Activated CD4-positive, alpha-beta T cell treated with anti-CD3 and anti-CD28 coated beads for 36 hours (primary cell): ENCODE measurements at places on chromosomes 12 and 14.

GRCh38 chr14:93960774-93961438 lies 15.5 kb downstream of the ASB2 start:
- no peak for DNase-seq

GRCh38 chr14:89920056-89920455 lies 34.5 kb downstream of the EFCAB11 start:
- no peak for DNase-seq

DNA sequence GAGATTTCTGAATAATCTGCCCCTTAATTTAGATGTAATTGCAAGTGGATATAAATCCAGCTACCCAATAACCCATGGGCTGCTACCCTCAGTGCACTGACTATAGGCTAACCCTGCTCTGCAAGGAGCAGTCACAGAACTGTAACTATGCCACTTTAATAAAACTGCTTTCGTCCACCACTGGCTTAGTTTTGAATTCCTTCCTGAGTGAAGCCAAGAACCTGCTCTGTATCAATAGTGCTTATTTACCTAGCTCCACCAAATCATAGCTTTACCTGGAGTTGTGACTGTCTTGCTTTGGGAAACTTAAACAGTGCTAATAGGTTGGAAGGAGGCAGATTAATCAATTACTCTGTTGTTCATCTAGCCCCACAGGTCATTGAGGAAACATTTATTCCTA lies 1524.4 kb upstream of the SEL1L start:
- no peak for DNase-seq

DNA sequence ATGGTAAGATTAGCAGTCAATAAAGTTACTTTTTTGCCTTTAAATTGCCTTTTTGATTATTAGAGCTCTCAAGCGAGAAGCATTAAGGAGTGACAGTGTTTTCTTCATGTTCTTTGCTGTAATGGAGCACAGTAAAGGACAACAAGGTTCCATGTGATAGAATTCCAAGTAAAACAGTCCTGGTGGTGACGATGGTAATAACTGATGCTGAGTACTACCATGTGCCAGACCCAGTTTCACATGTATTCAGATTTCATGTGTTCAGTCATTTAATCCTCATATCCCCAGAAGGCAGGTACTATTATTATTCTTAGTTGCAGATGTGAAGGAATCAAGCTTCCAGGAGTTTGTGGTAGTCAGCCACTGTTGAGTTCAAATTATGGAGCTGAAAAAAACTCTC lies 79.0 kb downstream of the FRMD6 start:
- no peak for DNase-seq

- no peak for DNase-seq
These were observed 121.2 kb upstream of the SLC35F4 start for GRCh38 chr14:57987051-57987450.

- DNase-seq, result no peak
These were observed 53.9 kb upstream of the NCOR2 start for GRCh38 chr12:124621296-124621660.

DNA sequence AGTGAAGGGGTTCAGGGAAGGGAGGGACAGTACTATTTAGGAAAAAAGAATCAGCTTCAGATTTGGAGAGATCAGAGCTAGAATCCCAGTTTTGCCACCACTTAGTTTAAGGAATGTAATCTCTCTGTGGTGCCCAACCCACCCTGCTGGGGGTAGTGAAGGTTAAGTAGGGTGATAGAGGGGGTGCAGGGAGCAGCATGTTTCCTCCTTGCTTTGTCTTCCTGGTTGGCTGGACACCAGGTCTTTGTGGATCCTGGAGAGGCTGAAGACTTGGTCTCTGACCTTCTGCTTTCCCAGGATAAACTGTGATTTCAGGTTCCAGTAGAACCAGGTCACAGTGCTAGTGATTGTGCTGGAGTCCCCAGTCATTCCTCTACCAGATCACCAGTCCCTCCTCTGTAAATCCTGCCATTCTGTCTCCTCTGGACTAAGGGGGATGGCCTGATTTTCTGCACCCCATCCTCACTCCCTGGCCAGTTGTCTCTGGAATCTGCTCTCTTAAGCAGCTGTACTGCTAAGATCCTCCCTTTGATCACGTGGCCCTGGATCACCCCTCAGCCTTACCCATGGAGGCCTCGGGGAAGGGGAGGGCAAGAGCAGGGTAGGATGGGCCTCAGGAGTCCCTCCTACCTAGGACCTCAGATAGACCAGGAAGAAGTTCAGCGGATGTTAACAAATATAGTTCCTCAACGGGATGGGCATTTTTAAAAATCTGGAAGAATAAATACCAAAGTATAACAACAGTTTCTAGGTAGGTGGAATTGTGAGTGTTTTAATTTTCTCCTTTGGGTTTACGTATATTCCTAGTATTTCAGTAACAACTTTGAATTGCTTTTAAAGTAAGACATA lies 3.1 kb downstream of the MAP3K12 start:
- DNase-seq, result no peak

DNA sequence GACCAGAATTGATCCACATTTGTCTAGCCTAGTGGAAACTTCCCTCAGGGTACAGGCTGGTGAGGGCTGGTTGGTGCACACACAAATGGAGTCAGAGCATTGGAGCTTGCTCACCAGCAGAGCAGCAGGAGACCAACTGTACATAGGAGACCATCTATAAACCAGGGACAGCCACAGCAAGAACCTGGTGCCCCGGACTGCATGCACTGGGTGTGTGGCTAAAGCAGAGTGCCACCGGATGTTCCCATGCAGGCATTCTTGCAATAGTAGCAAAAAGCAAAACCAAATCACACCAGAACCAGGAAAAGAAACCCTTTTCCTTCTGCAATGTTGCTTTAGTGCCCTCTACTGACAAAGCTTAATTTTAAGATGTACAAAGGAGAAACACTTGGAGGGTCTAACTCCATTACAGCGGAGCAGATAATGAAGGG lies 136.4 kb downstream of the MDGA2 start:
- no peak for DNase-seq

DNA sequence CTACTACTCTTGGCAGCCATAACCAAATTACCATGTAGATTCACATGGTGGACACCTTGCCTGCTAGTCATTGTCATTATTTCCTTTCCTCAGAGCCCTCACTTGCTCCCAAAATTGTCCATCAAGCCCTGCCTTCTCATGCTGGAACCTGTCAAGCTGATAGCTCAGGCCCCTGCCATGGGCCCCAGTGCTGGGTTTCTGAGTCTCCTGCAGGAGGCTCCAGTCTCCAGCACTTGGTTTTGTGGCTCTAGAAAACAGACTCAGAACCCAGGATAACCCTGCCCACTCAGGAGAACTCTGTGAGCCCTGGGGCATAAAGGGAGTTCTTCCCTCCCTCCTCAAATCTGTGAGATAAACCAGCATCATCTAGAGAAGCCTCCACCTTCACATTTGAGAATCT lies 10.8 kb downstream of the KRT71 start:
- DNase-seq, result no peak

GRCh38 chr12:25412735-25413134 lies 140.3 kb downstream of the LMNTD1 start:
- DNase-seq, result no peak

GRCh38 chr12:74264692-74265091 lies 272.9 kb upstream of the ATXN7L3B start:
- DNase-seq, result no peak

DNA sequence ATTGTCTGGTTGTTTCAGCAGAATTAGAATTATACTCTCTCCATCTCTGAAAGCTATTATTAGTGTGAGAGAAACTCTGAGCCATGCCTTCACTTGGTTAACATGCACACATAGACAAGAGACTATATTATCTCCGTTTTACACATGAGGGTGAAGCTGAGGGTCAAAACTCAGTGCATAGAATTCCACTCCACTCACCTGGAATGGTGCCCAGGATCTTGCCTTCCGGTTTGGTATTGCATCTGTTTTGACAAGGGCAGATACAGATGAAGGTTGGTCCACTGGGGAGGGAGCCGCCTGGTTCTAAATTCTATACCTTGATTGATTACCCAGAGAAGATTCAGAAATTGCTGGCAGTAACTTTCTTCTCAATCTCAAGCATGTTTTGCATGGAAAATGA lies 149.5 kb upstream of the PELI2 start:
- DNase-seq, result no peak

- DNase-seq, result peak; percentile 65
These were observed at the start of gene GPRC5A for GRCh38 chr12:12891080-12891880. GPRC5A (plus strand) TSS chr12:12891562; CDS start chr12:12908250, 16,688 bp downstream.

DNA sequence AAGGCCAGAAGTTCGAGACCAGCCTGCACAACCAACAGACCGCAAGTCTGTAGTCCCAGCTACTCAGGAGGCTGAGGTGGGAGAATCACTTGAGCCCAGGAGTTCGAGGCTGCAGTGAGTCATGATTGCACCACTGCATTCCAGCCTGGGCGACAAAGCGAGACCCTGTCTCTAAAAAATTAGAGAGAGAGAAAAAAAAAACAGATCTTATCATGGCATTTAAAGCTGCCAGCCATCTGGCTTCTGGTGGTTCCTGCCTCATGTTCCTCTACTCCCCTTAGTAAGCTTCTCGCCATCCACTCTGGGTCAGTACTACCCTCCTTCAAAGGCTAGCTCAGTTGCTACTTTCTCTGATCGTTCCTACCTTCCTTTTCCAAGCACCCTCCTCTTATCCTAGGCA lies 16.1 kb downstream of the CLSTN3 start:
- no peak for DNase-seq

DNA sequence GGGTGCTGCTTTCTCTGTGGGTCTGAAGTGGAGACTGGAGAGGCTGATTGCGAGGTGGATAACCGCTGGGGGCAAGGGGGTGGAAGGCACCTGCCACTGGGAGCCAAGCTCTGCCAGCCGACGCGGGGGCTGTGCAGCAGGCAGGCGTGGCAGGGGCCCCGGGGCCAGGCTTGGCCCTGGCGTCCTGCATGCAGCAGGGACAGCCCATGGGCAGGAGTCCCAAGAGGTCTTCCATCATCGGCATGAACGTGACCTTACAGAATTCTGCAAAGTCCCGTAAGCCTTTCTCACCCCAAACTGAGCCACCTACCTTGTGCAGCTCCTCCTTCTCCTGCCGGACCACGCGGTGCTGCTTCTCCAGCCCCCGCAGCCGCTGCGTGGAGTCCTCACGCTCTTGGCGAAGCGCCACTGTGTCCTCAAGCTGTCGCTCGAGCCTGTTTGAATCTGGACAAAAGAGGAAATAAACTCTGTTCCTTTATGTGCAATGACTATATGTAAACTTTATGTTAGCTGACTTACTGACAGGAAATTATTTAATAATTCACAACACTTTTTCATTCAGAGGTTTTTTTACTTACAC lies 51.3 kb downstream of the AMN start:
- no peak for DNase-seq

GRCh38 chr12:76272287-76272686 lies 75.9 kb downstream of the BBS10 start:
- no peak for DNase-seq

- DNase-seq, result no peak
These were observed 86.6 kb downstream of the KSR2 start for GRCh38 chr12:117882181-117882580.

DNA sequence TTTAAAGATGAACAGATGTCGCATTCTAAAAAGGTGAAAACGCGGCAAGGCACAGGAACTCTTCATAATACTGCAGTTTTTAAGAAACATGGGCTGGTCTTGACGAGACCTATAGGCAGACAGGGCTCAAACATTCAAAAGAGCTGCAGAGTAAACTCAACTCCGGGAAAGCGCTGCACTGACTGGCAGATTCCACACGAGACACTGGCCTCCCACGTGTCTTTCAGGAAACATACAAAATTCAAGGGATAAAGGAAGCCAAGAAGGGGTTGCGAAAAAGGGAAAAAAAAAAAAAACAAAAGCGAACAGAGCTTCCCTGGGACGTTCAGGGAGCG lies 614 bp upstream of the ARF6 start:
- DNase-seq, result peak; percentile 70

- peak; percentile 65 for DNase-seq
These were observed 4.2 kb downstream of the PPTC7 start for GRCh38 chr12:110578694-110579534.
